ENCODE measurements at places on chromosomes 4 and X.

DNA sequence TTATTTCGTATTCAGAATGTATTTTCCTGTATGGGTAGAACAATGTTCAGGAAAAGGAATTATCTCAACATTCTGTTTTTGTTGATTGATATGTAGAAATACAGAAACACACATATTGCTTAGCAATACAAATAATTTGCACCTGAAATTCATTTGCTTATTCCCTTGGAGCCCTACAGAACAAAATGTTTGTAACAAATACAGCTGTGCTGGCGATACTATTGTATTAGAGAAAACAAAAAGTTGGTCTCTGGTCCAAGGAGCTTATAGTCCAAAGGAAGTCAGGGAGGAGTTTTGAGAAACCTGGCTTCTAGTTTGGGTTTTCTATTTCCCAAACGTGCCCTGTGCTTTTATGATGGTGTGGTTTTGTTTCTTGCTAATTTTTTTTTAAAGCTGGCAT is 37.8 kb upstream of the CAPN6 start:
- no peak for DNase-seq

- DNase-seq, result no peak
Measured at GRCh38 chr4:173530326-173531085, 477 bp upstream of the HAND2 start.

- peak; percentile 47 for DNase-seq
Measured at GRCh38 chr4:113157086-113157857, 107.8 kb downstream of the ANK2 start.

- DNase-seq, result peak; percentile 14
Measured at GRCh38 chrX:118978451-118978850, 4.0 kb downstream of the LONRF3 start.

DNA sequence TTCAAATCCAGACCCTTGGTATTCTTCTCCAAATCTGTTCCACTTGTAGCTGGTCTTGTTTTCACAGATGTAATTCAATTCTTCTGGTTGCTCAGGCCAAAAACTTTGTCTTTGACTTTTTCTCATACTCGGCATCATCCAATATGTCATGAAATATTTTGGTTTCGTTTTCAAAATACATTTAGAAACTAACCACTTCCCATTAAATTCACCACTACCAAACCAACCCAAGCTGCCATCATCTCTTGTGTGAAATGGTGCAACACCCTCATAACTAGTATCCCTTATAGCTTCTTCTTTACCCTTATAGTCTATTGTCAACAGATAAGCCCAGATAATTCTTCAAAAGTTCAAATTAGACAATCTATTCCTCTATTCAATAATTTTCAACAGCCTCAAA is 192.1 kb downstream of the PRR32 start:
- DNase-seq, result no peak

- DNase-seq, result no peak
Measured at GRCh38 chrX:129000018-129000417, 523.3 kb downstream of the SMARCA1 start.

DNA sequence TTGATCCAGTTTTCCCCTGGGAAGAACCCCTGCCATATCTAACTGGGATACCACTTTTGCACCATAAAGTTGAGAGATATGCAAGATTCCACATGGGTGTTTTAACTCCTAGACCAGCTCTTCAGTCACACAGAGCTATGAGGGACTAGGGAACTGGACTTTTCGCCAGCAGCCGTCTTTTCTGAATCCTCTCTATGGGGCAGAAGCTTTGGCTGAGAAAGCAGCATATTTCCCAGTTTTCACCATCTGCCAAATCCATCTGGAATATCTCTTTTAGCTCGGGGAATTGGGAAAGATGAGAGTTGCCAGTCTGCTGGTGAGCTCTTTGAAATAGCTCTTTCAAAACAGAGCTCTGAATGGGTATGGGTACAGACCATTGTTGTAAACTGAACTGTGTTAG is 20.9 kb downstream of the APOOL start:
- DNase-seq, result no peak

- no peak for DNase-seq
Measured at GRCh38 chr4:80852061-80852460, 178.4 kb upstream of the BMP3 start.

DNA sequence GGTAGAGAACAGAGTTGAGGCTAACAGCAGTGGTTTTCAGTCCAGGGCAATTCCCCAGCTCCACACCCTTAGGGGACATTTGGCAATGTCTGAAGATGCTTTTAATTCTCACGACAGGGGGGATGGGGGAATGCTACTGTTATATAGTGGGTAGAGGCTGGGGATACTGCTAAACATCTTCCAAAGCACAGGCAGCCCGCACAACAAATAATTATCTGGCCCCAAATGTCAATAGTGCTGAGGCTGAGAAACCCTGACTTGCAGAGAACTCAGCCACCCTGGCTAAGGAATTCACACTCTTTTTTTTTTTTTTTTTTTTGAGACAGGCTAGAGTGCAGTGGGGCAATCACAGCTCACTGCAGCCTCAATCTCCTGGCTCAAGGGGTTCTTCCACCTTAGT is 60.6 kb downstream of the POLR2B start:
- peak; percentile 45 for DNase-seq

DNA sequence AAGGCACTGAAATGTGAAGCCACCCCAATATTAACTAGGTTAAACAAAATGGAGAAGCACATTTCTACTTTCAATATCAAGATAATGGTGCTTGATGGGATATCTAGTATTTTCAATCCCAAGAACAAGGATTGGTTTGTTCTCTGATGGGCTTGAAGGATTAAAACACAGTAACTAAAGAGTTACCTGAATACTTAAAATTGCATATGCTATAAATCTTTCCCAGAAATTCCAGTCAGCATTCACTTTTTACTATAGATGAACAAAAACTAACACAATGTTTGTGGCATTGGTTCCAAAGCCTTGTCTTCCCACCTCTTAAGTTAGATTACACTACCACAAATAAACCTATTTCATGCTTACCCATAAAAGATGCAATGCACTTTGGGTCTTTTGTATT is 3.9 kb upstream of the PCDH10 start:
- DNase-seq, result no peak

GRCh38 chr4:15598644-15599043 is 56.5 kb downstream of the FBXL5 start:
- DNase-seq, result no peak

GRCh38 chr4:82585690-82586435 is 24.1 kb upstream of the TMEM150C start:
- DNase-seq, result no peak

DNA sequence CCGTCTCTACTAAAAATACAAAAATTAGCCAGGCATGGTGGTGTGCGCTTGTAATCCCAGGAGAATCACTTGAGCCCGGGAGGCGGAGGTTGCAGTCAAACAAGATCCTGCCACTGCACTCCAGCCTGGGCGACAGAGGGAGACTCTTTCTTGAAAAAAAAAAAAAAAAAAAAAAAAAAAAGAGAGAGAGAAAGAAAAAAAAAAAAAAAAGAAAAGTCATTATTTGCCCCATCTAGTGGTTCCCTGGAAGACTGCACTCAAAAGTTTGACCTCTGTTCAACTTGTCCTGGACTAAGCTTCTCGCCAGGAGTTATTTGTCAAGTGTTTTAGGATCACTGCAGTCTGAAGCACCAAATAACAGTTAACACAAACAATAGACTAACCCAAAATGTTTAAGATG is 45.3 kb upstream of the KCTD8 start:
- DNase-seq, result peak; percentile 8

DNA sequence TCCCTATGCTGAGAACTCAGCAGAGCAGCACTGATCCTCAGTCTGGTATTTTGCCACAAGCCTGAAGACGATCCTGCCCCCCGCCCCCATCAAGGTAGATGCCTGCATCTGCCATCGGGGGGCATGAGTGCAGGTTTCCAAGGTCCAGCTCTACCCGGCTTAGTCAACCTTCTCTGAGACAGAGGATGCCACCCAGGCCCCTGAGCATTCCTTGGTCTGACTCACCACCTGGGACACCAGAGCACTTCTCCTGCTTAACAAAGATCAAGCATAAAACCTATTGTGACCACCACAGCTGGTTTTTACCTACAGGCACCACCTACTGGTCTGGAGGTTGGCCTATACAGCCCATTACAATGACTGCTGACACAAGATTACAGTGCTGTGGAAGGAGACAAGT is 1168.1 kb downstream of the PCDH19 start:
- DNase-seq, result no peak

- DNase-seq, result peak; percentile 42
Measured at GRCh38 chr4:140052050-140052449, 101.9 kb downstream of the MAML3 start.

GRCh38 chr4:95701500-95702170 is 138.3 kb upstream of the PDHA2 start:
- peak; percentile 4 for DNase-seq

- peak; percentile 33 for DNase-seq
Measured at GRCh38 chrX:1462596-1463251, 10.0 kb upstream of the ASMTL start.

- DNase-seq, result peak; percentile 73
Measured at GRCh38 chr4:71980976-71981375, 50.8 kb upstream of the NPFFR2 start.

DNA sequence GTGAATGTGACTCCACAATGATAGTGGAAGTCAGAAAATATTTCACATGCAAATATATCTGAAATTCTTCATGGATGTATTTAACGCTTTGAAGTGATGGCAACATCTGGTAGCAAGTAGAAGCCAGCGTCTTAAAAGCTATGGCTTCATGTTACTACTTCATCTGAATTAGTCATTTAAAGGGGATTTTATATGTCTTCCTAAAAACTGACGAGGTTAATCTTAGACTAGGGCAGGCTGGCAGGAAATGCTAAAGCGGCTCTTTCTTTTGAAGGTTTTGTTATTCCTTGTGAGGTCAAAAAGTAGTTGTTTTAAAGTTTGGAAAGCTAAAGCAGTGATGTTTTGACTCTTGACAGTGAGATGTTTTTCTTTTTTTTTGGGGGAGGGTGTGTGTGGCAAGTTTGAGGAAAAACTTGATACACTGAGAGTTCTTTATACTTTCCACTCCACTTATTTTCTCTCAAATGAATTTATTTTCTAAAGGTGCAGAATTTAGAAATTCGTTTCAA is 22.6 kb downstream of the PLS3 start:
- peak; percentile 25 for DNase-seq

GRCh38 chr4:41991916-41992767 is 1.8 kb downstream of the SLC30A9 start:
- peak; percentile 32 for DNase-seq

GRCh38 chrX:102995316-102995715 is 58.2 kb downstream of the RAB40AL start:
- DNase-seq, result no peak

GRCh38 chr4:149345424-149345823 is 470.2 kb downstream of the IQCM start:
- no peak for DNase-seq

DNA sequence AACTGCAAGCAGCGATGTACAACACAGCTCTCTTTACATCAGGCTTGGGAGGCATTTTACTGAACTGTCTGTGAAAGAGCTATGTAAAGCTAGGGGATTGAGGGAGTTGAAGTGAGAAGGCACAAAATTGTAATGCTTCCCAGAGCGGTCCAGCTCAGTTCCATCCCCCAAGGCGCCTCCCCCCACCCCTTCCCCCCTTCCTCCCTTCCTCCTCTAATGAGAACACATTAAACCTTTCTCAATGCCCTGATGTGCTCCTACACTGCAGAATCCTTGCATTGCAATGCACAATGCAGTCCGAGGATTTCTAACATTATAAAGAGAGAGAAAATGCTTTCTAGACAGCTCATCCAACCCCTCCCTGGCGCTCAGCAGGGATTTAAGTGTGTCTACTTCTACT is 73.9 kb downstream of the CXXC4 start:
- no peak for DNase-seq

- no peak for DNase-seq
Measured at GRCh38 chr4:37795581-37796195, 30.8 kb upstream of the PGM2 start.

- DNase-seq, result no peak
Measured at GRCh38 chrX:115018040-115018647, 728 bp upstream of the IL13RA2 start.
